ENCODE measurements at places on chromosomes 4 and X.

GRCh38 chr4:36332782-36333131 is 51.3 kb downstream of the DTHD1 start:
- DNase-seq = no peak

GRCh38 chr4:4558881-4559280 is 17.0 kb upstream of the STX18 start:
- DNase-seq = no peak

DNA sequence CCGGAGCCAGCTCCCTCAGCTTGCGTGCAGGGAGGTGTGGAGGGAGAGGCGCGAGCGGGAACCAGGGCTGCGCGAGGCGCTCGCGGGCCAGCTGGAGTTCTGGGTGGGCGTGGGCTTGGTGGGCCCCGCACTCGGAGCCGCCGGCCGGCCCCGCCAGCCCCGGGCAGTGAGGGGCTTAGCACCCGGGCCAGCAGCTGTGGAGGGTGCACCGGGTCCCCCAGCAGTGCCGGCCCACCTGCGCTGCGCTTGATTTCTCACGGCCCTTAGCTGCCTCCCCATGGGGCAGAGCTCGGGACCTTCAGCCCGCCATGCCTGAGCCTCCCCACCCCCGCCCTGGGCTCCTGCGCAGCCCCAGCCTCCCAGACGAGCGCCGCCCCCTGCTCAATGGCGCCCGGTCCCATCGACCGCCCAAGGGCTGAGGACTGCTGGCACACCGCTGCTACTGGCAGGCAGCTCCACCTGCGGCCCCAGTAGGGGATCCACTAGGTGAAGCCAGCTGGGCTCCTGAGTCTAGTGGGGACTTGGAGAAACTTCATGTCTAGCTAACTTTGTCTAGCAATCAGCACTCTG is 37.8 kb upstream of the SMARCAD1 start:
- no peak for DNase-seq

DNA sequence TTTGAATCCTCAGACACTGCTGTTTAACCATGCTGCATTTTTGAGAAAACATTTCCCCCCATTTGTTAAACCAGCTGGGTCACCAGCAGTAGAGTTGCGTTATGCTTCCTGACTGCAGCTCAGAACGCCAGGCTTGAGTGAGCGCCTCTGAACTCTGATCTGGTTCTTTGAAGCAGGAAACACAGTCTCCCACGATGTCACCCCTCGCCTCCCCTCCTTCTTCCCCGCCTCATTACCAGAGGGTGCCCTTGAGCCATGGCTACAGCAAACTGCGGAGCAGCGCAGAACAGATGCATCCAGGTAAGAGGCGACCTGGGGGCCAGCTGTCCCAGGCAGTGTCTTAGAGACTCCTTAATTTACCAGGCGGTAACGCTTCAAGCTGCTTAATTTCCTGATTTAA is 78.4 kb downstream of the REPS2 start:
- no peak for DNase-seq

GRCh38 chr4:39706334-39706733 is 8.4 kb downstream of the UBE2K start:
- no peak for DNase-seq
